ENCODE measurements at places on chromosomes 3 and 15.
A peak's percentile ranks its signal among the peaks of the same experiment; 100 is the strongest.

DNA sequence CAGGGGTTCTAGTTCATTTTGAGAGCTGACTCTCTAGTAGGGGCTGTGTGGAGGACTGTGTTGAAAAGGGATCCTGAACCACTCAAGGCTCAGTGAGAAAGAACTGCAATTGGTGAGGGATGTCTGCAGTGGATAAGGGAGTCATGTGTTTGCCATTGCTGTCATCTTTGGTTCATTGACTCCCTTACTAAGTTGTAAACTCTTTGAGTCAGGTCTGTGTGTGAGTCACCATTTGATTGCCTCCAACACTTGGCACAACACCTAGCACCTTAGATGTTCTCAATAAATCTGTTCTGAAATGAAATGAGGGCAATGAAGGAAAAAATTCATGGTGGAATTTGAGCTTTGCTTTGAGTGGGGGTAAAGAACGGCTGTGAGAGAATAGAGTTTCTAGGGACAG, 51.7 kb downstream of the PLS1 start:
- no peak for DNase-seq

DNA sequence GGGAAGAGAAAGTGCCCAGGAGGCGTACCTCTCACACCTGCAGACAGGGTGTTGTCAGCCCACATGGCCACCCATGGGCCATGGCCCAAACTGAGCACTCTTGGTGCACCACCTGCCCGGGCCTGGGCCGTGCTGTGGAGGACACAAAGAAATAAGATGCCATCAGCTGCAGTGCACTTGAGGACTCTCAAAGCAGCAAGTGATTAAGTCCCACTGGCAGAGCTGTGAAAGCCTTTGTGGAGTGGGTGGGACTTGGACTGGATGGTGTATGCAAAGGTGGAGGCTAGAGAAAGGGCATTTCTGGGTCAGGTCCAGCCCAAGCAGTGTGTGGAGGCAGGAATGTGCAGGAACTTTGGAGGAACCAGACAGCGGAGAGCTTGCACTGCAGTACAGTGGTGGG, 122.3 kb downstream of the MEGF11 start:
- no peak for DNase-seq

DNA sequence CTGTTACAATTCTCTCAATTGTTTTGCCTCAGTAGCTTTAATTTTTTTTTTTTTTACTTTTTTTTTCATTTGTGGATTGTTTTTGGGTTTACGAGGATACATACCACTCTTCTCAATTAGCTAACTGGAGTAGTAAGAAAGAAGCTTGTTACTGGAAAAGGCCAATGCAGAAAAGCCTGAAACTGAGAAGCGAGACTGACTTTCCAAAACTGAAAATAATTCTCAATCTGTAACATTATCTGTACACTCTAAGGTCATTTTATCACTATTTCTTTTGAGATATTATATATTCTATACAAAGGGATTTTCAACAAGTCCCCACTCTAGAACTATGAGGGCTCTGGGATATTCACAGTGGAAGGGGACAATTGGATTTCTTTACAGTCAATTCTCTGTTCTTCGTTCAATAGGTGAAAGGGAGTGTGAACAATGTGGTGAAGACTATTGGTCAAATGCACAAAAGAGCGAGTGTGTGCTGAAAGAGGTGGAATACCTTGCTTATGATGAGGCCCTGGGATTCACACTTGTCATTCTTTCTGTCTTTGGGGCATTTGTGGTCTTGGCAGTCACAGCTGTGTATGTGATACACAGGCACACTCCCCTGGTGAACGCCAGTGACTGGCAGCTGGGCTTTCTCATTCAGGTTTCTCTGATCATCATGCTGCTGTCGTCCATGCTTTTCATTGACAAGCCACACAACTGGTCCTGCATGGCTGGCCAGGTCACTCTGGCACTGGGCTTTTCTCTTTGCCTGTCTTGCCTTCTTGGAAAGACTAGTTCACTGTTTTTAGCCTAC, 83.9 kb upstream of the KCNAB1 start:
- no peak for DNase-seq

- DNase-seq = no peak
These were observed 78.8 kb upstream of the NMNAT3 start for GRCh38 chr3:139756529-139757103.

- no peak for DNase-seq
These were observed 630.4 kb downstream of the CADM2 start for GRCh38 chr3:85589145-85589544.

DNA sequence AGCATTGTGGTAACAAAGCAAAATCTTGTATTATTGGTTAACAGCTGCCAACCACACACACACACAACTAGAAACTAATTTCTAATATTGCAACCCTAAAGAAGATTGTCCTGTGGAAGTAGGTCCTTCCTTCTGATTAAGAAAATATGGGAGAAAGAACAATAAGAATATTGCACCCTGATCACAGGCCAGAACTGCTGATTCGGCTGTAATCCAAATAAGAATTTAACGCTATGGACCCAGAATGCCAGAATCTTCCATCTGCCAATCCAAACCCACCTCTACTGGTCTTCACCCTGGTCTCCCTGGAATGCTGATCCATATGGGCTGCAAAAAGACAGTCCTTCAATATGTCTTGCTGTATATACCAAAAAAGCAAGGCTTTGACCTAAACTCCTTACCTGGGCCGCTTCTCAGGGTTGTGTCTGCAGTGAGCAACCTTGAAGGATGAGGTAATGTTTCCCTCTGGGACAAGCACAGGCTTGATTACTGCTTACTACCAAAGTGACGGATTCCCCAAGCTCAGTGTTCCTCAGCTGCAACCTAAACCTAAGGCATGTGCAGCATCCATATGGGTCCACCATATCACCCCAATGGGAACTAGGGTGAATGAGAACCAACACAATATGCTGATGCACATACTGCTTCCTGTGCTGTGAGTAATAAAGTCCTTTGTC, 8.0 kb downstream of the CCDC14 start:
- no peak for DNase-seq

- peak; percentile 34 for DNase-seq
These were observed 172.6 kb downstream of the FMN1 start for GRCh38 chr15:33021806-33022389.

GRCh38 chr15:86121568-86122225, 42.0 kb downstream of the AGBL1 start:
- DNase-seq = no peak

DNA sequence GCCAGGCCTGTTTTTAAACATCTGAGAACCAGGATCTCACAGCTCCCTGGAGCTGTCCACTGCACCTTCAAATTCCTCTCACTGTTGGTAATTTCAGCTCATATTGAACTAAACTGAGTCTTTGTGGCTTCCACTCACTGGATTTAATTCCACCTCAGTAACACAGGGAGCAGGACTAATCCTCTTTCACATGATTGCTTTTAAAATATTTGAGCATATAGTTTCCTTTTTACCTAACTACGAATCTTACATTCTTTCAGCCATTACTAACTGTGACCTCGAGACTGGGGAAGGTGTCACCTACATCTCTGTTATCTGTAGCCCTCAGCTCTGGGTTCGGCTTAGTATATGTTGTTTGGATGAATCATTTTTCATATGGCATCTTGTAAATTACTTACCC, 194.3 kb upstream of the C2CD4B start:
- DNase-seq = no peak

- DNase-seq = peak; percentile 12
These were observed 28.6 kb downstream of the SOX14 start for GRCh38 chr3:137792626-137793271.

GRCh38 chr3:72234391-72234790, 449.4 kb upstream of the PROK2 start:
- no peak for DNase-seq

DNA sequence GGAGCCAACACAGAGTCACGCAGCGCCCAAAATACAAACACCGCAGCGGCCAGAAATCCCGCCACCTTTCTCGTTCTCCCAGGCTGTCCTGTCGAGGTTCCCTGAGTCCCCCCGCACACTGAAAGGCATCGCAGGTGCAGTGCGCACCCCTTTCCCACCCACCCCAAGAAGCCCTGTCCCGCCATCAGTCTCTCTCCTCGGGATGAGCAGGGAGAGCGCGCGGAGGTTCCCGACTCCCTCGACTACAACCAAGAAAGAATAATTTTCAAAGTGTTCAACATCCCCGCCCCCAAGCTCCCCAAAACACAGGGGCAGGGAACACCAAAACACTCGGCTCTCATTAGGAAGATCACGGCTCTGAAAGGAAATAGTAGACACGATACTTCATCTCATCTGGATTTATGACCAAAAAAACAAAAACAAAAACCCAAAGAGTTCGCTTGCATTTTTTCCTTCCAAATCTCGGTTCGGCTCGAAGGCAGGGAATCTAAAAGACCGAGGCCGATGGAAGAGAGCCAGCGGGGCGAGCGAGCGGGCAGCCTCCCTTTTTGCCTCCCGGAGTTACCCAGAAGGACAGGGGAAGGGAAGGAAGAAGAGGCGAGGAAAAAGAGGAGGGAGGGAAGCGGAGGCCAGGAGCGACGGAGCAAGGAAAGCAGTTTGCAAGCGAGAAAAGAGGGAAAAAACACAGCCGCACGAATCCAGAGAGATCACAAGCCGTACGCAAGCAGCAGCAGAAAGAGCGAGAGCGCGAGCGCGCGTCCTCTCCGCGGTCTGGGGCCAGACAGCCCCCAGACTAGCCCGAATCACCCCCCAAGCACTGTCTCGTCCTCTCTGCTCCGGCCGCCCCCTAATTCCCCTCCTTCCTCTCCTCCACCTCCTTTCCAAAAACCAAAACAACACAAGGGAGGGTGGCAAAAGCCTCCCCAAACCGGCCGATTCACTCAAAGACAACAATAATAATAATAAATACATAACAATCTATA, 808 bp downstream of the BCL6 start:
- no peak for DNase-seq

DNA sequence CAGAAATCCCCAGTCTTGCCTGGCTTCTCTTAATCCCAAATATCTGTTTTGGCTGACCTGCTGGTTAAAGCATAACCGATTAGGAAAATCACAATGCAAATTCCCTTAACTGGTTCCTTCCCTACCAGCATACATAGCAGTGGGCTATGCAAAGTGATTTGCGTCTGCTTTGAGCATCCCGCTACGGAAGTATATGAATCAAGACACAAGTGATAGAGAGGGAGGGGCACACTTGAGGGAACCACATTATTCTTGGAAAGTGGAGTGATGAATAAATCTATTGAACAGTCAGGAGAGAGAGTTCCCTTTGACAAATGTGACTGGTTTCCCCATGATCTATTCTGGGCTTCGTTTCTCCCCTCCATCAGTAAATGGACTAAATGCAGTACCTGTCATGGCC, 119.6 kb upstream of the C15orf61 start:
- DNase-seq = no peak

- no peak for DNase-seq
These were observed 32.1 kb downstream of the KY start for GRCh38 chr3:134618478-134619300.

DNA sequence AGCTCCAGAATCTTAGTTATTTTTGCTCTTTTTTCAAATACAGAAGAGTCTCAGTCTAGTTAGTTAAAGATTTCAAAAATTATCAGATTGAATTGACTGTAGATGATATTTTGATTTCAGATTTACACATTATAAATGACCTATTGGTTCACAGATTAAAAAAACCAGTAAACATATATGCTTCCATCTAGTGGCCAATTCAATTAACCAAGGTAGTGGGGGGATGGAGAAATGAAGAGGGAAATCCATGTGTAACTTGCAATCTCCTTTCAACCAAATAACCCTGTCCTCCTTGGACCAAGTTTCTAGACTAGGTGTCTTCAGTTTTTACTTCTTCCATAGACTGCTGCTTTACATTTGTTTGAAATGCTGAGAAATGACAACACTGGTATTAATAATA, 789.8 kb downstream of the ROBO1 start:
- DNase-seq = no peak

GRCh38 chr3:30236011-30236410, 370.4 kb upstream of the TGFBR2 start:
- no peak for DNase-seq

DNA sequence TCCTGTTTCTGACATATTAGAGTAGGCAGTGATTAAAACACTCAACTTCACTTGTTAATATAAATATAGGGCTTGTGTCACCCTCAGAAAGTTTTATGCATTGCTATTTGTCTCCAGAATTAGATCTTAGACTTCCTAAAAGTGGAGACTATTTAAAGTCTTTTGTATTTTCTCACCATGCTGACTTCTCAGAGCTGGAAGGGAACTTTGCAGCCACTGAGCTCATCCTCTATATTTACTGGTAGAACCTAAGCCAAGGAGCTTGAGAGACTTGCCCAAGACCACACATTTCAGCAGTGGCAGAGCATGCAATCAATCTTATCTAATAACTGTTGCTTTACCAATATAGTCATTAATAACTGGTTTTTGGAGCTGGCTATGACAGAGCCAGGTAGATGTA, 53.2 kb downstream of the STAC start:
- no peak for DNase-seq

- no peak for DNase-seq
These were observed 245.4 kb downstream of the SLCO3A1 start for GRCh38 chr15:92098869-92099268.

Data from Jurkat, Clone E6-1 (cell line).